Left renal cortex interstitium (tissue), 4 donors: ENCODE measurements at places on chromosomes 13 and 19.

DNA sequence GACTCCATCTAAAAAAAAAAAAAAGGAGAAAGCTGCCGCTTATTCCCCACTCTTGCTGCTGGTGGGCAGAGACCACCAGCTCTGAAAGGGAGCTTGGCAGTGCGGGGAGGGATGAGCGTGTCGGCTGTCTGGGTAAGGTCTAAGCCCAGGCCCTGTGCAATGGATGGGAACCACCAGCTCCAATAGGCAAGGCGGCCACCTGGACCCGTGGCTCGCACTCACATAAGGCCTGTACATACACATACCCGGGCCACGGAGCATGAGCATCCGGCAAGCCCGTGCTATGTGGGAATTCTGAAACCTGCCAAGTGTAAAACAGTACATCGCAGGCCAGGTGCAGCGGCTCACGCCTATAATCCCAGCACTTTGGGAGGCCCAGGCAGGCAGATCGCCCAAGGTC is 56.6 kb upstream of the USE1 start:
- no peak for DNase-seq

DNA sequence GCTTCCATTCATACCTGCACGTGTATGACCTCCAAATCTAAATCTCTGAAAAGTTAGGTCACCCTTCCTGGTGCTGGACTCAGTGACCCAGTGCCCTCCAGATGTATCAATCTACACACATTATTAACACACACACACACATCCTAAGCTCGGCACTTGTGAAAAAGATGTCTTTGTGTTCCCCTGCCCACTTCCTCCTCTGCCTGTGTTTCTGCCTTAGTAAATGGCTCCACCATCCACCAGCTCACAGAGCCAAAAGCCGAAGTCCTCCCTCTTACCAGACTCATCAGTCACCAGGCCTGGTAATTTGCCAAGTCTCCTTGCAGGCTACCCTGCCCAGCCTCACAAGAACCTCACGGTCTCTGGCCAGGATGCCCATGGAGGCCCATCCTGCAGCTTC is 131.5 kb downstream of the SHISA2 start:
- no peak for DNase-seq

GRCh38 chr19:18156841-18157464 is 4.0 kb downstream of the PIK3R2 start:
- DNase-seq, result peak; percentile 57

DNA sequence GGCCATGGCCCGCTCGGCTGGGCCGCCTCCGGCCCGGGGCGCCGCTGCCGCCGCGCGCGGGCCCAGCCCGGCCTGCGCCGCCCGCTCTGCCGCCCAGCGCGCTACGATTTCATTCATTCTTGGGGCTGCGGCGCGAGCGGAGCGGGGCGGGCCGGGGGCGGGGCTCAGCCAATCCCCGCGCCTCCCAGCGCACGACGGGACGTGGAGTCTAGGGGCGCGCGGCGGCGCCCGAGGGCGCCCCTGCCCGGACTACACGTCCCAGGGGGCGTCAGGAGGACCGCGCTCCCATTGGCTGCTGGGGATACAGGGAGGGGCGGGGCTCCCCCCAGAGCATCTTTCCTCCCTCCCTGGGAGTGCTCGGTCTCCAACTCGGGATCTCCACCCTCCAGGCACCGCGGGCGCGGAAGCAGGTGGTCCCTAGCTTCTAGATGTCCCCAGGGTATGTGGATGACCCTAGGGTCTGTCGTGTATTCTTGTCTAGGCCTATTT is 5.6 kb upstream of the DPF1 start:
- no peak for DNase-seq

- DNase-seq, result no peak
Measured at GRCh38 chr19:7415163-7415856, 66.6 kb downstream of the ARHGEF18 start.

- no peak for DNase-seq
Measured at GRCh38 chr13:102122147-102122546, 279.7 kb downstream of the FGF14 start.

- no peak for DNase-seq
Measured at GRCh38 chr19:55419624-55420236, 12.1 kb upstream of the UBE2S start.

GRCh38 chr19:14059652-14060155 is 2.2 kb downstream of the PALM3 start:
- DNase-seq, result no peak

GRCh38 chr13:65592731-65593130 is 1637.4 kb downstream of the PCDH9 start:
- no peak for DNase-seq

GRCh38 chr13:112675366-112675756 is 14.5 kb upstream of the ATP11A start:
- no peak for DNase-seq

- no peak for DNase-seq
Measured at GRCh38 chr19:17794731-17795494, at the start of gene B3GNT3. Gene B3GNT3 (plus strand): TSS chr19:17795138. CDS start chr19:17807808, 12,670 bp downstream.

- DNase-seq, result no peak
Measured at GRCh38 chr19:3609779-3610719, 3.4 kb upstream of the TBXA2R start.

DNA sequence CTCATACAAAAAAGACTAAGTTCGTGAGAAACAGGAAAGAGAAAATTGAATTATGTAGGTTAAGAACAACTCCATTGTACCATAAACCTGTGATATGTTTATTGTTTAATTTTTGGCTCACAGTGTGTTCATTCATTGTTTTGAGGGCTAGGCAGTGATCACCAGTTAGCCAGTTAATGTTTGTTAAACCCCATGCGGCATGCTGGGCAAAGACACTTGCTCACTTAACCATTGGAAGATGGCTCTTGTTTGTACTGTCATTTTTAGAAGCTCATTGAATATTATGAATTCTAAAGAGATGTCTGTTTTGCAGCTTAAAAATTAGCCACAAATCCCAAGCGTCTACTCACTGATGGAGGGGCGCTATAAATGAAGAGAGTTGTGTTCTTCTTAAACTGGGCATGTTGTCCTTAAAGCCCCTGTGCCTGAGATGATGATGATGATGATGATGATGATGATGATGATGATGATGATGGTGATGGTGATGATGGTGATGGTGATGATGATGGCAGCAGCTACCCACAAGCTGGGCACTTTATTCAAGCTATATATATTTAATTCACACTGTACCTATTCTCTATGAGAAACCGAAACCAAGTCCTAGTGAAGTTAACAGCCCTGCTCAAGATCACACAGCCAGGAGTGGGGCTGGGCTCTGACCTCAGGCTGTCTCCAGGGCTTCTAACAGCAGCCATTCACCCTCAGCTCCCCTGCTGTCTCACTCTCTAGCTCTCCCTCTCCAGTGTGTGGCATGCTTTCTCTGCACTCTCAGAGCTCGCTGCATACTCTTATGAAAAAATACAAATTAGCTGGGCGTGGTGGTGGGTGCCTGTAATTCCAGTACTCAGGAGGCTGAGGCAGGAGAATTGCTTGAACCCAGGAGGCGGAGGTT is 169.1 kb downstream of the SHISA2 start:
- no peak for DNase-seq

GRCh38 chr19:14502334-14503092 is 6.6 kb upstream of the GIPC1 start:
- no peak for DNase-seq

DNA sequence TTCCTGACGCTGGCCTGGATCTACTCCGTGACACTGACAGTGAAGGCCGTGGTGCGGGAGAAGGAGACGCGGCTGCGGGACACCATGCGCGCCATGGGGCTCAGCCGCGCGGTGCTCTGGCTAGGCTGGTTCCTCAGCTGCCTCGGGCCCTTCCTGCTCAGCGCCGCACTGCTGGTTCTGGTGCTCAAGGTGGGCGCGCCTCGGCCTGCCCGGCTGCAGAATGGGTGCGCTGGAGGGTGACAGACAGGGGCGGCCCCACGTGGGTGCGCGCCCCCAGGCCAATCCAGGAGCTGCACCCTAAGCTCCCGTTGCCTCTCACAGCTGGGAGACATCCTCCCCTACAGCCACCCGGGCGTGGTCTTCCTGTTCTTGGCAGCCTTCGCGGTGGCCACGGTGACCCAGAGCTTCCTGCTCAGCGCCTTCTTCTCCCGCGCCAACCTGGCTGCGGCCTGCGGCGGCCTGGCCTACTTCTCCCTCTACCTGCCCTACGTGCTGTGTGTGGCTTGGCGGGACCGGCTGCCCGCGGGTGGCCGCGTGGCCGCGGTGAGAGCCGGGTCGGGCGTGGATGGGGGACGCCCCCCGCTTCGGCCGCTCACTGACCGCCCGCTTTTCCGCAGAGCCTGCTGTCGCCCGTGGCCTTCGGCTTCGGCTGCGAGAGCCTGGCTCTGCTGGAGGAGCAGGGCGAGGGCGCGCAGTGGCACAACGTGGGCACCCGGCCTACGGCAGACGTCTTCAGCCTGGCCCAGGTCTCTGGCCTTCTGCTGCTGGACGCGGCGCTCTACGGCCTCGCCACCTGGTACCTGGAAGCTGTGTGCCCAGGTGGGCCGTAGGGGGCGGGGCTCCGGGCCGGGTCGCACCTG is 7.2 kb downstream of the ABCA7 start:
- DNase-seq, result no peak

DNA sequence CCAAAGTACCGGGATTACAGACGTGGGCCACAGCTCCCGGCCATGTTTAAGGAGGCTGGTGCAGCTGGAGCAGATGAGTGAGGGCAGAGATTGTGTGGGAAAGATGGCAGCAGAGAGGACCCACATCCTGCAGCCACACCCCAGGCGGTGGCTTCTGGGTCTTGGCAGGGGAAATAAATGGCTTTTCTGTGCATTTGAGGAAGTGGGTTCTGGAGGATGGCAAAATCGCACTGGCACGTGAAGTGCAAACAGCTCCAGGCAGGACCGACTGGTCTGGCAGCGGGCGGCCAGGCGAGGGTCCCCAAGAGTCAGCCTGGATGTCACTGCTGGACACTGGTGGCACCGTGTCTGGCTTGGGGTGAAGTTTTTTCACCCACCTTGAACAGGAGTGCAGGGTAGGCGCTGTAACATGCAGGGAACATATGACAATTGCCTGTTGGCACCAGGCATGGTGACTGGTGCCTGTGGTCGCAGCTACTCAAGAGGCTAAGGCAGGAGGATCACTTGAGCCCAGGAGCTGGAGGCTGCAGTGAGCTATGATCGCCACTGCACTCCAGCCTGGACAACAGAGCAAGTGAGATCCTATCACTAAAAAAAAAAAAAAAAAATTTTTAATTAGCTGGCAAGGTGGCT is 8.4 kb downstream of the B3GNT3 start:
- no peak for DNase-seq

DNA sequence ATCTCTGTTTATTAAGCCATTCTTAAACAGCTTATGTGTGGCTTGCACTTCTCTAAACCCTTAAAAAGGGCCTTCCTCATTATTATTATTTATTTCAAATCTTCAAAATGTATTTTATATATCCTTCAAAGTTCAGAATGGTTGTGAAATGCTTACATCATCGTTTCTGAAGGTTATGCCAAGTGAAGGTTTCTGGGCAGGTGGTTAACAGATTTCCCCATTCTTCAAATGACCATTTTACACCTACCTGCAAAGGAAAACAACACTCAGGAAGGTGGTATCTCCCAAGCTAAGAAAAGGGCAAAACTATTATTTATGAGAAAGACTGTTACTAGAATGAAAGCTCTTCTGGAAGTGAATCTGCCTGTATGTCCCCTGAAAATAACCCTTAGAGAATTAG is 191.6 kb downstream of the SHISA2 start:
- no peak for DNase-seq

GRCh38 chr19:34265221-34265650 is 10.9 kb downstream of the GARRE1 start:
- DNase-seq, result no peak

- DNase-seq, result no peak
Measured at GRCh38 chr19:2428321-2428690, 920 bp upstream of the TIMM13 start.

- no peak for DNase-seq
Measured at GRCh38 chr13:97364031-97364430, 69.9 kb upstream of the RAP2A start.

- DNase-seq, result peak; percentile 5
Measured at GRCh38 chr19:54325194-54325621, 12.2 kb upstream of the LILRA5 start.

DNA sequence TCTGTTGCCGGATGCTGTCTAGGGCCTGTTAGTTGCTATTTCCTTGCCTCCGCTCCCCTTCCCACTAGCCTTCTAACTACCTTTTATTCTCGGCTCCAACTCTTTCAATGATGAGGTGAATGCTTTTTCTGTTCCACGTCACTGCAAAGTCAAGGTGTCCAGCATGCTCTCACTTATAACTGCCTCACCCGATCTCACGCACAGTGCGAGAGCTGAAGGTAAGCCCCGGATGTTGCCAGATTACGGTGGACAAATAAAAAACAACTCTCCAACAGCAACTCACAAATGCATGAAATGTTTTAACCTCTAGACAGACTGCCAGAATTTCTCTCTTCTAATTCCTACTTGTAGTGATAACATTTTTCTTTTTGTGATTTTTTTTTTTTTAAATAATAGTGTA is 169.9 kb downstream of the STK24 start:
- DNase-seq, result no peak

DNA sequence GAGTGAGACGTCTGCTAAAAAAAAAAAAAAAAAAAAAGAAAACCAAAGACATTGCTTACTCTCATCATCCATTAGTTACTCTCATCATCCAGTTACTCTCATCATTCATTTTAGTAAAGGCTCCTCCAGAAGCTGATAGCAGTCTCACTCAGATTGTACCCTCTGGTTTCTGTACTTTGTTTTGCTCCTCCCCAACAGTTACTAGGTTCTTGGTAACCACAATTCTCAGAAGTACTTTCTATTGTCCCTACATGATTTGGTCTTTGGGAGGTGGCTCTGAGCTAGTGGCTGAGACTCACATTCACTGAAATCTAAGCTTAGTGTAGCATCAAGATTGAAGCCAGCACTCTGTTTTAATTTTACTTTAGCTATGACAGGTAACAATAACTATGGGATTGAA is 14.3 kb downstream of the ERICH4 start:
- no peak for DNase-seq

GRCh38 chr13:63190219-63190618 is 1774.6 kb upstream of the PCDH20 start:
- no peak for DNase-seq

DNA sequence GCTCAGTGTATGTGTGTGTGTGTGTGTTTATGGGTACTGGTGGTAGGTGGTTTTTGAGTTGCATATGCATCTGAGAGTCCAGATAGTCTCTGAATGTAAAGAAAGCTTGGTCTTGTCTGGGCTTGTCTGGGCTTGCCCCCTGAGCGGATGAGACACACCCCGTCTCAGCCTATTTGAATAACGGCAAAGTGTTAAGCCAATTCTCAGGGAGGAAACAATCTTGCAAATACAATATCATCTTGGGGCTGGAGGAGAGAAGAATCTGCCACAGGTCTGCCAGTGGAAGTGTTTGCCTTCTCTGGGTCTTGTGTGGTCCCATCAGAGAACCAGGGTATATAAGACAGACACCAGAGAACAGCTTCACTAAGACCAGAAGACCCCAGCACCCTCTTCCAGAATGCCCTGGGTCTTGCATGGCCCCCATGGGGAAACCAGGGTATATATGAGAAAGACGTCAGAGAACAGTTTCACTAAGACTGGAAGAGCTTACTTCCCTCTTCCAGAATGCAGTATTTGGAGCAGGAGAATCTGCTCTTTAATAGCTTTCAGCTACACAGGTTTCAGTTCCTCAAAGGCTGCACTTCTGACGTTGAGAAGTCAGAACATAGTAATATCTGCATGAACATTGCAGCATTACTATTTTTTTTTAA is 13.3 kb downstream of the CD70 start:
- no peak for DNase-seq
